ENCODE measurements at places on chromosomes 4 and X.

DNA sequence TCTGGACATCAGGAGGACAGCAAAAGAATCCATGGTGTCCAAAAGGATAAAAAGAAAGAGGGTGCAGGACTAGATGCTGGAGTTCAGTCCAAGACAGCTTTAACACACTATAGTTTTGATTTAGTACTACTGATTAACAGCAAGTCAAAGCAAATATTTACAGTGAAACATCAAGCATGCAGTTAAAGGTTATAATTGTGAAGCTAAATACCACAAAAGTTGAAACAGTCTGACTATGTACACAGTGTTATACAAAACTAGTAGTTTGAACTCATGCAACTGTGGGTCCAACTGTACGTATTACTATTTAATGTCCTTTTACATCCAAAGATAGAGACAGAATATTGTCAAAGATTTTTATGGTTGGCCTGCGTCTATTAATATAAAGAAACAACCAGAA lies 57.6 kb downstream of the CHIC2 start:
- DNase-seq, result no peak

GRCh38 chrX:30270639-30271038 lies 23.7 kb downstream of the MAGEB1 start:
- no peak for DNase-seq

- no peak for DNase-seq
Observed at GRCh38 chr4:25938787-25939186, 24.8 kb downstream of the SMIM20 start.

- no peak for DNase-seq
Observed at GRCh38 chr4:3255611-3256186, 6.7 kb downstream of the MSANTD1 start.

DNA sequence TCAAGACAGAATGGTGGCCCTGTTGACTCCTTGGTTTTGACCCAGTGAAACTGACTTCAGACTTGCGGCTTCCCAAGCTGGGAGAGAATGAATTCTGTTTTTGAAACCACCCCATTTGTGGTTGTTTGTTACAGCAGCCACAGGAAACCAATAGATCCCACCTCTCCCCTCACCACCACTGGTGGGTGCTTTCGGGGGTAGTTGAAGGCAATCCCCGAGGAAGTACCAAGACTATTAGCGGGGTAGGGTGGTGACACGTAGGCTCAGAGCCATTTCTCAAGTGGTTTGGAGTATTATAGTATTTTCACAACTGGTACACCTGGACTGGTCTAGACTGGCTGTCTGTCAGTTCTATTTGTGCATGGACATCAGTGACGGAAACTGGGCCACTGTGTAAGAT lies 189.1 kb upstream of the RBPJ start:
- peak; percentile 7 for DNase-seq

DNA sequence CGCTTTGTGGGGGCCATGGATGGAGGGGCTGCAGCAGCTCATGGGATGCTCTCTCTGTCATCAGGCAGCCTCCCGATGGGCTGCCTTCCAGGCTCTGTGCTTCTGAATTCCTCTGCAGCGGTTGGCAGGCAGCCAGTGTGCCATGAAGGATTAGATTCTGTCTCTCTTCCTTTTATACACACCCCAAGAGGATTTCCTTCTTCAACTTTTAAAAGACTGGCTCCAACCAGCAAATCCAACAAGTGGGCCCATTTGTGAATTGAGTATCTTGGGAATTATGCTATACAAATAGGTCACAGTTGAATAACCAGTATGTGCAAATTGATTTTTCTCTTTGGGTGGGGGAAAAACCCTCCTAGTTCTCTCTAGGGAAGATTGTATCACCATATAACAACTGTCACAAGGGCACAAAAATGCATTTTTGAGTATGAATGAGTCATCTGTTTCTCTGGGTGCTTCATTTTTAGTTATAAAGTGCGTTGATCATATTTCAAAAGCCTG lies 96.8 kb upstream of the FAT1 start:
- DNase-seq, result no peak

GRCh38 chrX:153336121-153336894 lies 2.4 kb downstream of the ZNF275 start:
- no peak for DNase-seq

- no peak for DNase-seq
Observed at GRCh38 chr4:185902654-185903053, 90.7 kb upstream of the SORBS2 start.

- no peak for DNase-seq
Observed at GRCh38 chr4:37549041-37549440, 137.1 kb downstream of the RELL1 start.

- DNase-seq, result no peak
Observed at GRCh38 chr4:40829586-40829985, 79.8 kb downstream of the NSUN7 start.

DNA sequence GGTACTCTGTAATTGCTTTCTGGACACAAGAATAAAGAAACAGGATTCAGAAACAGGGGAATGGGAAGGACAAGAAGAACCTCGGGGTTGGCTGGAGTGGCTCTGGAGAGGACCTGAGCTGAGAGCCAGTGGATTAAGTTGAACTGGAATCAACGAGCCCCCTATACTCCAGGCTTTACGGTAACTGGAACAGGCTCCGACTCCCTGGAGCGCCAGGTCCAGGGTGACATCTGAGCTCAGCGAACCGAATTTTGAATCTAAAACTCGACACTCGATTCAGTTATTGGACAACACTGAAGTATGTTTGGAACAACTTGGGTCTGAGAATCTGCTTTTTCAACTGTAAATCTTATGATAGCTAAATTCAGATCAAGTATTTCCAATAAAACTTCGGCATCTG lies 23.9 kb downstream of the HMX1 start:
- DNase-seq, result no peak

- no peak for DNase-seq
Observed at GRCh38 chrX:1398431-1399340, 6.8 kb upstream of the SLC25A6 start.

GRCh38 chr4:169621731-169622492 lies 1.5 kb downstream of the CLCN3 start:
- DNase-seq, result no peak

GRCh38 chr4:174550541-174550940 lies 28.3 kb upstream of the HPGD start:
- no peak for DNase-seq

- no peak for DNase-seq
Observed at GRCh38 chr4:14188214-14188613, 560.7 kb upstream of the BOD1L1 start.

- no peak for DNase-seq
Observed at GRCh38 chr4:152643153-152644035, 36.4 kb downstream of the TMEM154 start.

GRCh38 chr4:73732759-73733431 lies 7.5 kb upstream of the CXCL8 start:
- DNase-seq, result no peak

DNA sequence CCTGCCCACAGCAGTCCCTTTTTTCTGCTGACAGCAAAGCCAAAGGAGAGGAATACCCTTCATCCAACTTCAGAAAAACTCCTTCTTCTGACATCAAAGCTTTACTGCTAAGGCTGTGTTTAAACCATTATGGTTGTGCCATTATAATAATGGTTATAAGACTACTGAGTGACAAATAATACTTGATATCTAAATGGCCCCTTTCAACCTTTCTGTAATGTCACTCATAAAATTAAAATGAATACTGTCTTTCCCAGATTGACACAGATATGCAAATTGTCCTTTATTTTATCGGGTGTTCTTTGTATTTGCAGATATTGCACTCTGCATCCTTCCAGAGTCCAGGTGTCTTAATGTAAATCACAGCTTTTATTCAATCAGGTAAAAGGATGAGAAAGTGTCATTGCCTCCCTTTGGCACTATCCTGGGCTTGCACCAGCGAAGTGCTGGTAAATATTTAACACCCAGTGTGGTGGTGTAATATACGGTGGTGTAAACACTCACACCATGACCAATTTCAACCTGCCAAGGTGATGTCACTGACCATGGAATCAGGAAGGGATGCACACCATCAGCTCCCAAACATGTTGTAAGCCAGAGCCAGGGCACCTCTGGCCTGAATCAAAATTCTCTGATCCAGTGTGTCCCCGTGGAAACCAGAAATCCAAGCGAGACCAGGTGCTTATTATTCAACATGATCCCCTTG lies 139.4 kb upstream of the TENM3 start:
- DNase-seq, result no peak

DNA sequence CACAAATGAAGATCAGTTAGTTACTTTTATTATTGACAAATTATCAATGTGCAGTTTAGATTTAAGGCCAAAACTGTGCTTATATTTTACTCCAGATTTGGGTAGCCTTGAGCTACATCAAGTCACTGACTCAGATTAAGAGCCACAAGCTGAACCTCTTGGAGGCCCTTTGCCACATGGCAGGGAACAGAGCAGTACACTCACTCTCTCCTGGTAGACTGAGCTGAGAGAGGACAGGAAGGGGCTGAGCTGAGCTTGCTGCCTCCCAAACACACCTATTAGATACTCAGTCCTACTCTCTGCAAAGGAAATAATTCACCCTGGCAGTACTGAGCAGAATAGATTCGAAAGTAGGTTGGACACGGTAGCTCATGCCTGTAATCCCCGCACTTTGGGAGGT lies 7.8 kb downstream of the STAP1 start:
- DNase-seq, result no peak

- DNase-seq, result no peak
Observed at GRCh38 chr4:158566860-158567259, 45.2 kb downstream of the RXFP1 start.

- DNase-seq, result no peak
Observed at GRCh38 chrX:69107231-69107739, 58.0 kb downstream of the PJA1 start.

DNA sequence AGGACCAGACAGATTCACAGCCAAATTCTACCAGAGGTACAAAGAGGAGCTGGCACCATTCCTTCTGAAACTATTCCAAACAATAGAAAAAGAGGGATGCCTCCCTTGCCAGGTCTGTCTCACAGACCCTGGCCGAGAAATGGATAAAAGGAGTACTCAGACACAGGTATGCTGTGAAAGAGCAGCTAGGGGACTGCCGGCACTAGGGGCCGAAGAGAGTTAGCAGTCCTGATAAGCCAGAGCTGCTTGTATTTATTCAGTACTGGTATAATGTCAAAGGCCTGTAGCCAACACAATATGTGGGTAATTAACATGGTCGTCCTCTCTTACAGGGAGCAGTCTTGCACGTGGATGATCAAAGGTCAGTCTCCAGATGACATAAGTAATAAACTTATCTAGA lies 1042.1 kb upstream of the LCORL start:
- no peak for DNase-seq

DNA sequence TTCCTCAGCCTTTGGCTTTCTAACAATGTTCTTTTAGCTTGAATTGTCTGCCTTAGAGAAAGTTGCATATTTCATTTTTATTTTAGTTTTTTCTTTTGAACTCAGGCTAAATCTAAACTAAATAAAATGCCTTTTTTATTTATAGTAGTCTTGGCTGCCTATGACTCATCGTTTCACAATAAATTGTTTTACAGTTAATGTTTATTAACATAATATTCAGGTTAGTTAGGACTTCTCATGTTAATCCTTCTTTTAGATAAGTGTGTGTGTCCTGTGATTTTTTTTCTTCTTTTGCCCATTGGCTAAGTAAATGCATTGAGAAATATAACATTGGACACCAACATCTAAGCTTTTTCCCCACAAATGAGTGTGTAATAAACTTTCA lies 1.6 kb downstream of the RP2 start:
- no peak for DNase-seq

GRCh38 chr4:53490161-53490956 lies 100.9 kb downstream of the LNX1 start:
- DNase-seq, result no peak

GRCh38 chr4:164807611-164808010 lies 53.7 kb downstream of the SMIM31 start:
- no peak for DNase-seq

DNA sequence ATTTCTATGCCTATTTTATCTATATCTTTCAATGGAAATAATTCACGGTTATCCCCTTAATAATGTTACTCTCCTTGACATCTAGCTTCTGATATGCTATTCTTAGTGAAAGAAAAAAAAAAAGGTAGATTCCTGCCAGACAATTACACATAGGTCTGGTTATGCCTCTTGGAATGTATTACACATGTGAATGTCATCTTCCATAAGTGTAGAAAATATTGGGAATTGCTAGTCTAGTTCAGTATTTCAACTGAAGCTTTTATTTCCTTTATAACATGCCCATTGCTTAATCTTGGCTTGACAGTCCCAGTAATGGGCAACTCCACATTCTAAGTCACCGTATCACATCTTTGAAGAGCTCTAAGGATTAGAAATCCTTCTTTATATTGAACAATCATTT lies 25.4 kb upstream of the PPP1R2C start:
- DNase-seq, result no peak

DNA sequence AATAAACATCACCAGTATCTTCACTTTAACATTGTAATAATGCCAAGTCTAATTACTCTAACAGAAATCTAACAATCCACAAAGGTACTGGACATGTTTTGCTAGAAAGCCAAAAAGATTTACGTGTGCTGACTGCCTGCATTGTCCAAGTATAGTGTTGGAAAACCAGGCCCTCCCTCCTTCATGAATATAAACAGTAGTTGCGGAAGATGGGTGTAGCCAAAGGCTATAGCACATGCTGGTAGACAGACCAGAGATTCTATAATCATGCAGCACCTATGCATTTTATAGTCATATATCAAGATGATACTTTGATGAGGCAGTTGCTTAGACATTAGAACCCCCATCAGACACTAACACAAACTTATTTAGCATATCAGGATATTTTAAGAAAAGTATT lies 22.6 kb downstream of the ZNF280C start:
- no peak for DNase-seq

DNA sequence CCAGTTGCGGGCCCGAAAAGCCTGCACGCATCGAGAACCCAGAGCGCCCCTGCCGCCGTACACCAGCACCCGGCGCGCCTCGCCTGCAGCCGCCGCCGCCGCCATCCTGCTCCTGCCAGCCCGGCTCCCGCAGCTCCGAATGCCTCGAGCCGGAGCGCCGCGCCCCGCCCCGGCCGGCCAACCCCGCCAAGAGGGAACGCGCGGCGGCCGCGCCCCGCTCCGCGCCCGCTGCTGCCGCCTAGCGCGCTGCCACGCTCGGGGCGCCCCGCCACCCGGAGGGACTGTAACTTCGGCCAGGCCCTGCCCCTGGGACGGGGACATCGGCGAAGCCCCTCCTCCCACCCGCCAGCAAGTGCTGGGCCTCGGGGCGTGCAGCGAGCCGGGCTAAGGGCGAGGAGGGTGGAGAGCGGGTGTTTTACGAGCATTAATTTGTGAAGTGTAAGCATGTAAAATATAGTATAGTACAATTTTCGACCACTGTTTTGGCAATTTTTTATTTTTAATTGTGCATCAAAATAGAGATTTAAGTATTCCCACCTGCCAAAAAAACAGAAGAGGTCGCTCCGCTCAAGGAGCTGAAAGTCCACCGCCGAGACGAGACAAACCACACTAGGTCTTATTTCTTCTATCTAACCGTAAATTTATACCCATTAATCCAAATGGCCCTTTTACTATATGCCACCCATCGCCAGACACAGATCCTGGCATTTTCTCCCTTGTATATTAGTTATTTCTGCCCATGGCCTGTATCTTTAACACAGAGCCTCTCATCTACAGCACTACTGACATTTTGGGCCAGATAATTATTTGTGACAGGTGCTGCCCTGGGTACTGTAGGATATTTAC lies at the start of gene QDPR:
Gene QDPR (minus strand): TSS at position 141 of the 846 bp plus-strand sequence. CDS start 36 bp downstream, at position 105.
- peak; percentile 24 for DNase-seq
